Activated CD4-positive, alpha-beta T cell treated with anti-CD3 and anti-CD28 coated beads, Interleukin-2, amount 10 ng/mL, durations not matched to agents 7 days and 5 days (primary cell): ENCODE measurements at places on chromosomes 11 and 22.

- H3K27ac ChIP-seq: no peak overlapping the region
These were observed 55.8 kb upstream of the PAK1 start for GRCh38 chr11:77529685-77530084.

GRCh38 chr22:29713156-29713727 is 6.6 kb upstream of the CABP7 start:
- H3K36me3 ChIP-seq: no peaks in the 10 kb centered on the region
- H3K4me1 ChIP-seq: no peaks in the 10 kb centered on the region
- no peak overlapping the region for H3K4me3 ChIP-seq
- no peak for DNase-seq

GRCh38 chr11:104830080-104830479 is 68.2 kb downstream of the CASP12 start:
- no peak overlapping the region for H3K4me3 ChIP-seq
- H3K4me1 ChIP-seq: no peaks in the 10 kb centered on the region
- H3K36me3 ChIP-seq: no peaks in the 10 kb centered on the region

DNA sequence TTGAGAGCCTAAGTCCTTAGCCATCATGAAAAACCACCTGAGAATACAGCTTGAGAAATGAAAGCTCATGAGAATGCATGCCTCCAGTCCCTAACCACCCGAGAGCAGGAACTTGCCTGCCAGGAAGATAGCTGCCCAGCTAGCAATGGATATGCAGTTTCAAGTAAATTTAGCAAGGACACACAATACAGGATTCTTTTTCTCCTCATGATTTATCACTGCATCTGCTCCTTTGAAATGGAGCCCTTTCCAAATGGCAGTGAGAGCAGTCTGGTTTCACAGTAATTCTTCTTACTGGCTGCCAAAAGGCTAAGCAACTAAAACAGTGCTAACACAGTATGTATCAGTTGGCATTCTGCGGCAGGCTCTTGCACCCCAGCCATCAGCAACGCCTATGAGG is 109.9 kb downstream of the MICAL3 start:
- H3K27me3 ChIP-seq: no peaks in the 10 kb centered on the region
- H3K4me3 ChIP-seq: no peak overlapping the region

GRCh38 chr11:110165039-110165925 is 72.1 kb downstream of the ZC3H12C start:
- H3K27me3 ChIP-seq: peaks cover 5% of the 10 kb centered on the region
- H3K4me3 ChIP-seq: no peak overlapping the region
- no peaks in the 10 kb centered on the region for H3K36me3 ChIP-seq
- H3K4me1 ChIP-seq: no peaks in the 10 kb centered on the region
- no peak overlapping the region for H3K27ac ChIP-seq

- peak; percentile 80 for DNase-seq
- peaks cover 99% of the 10 kb centered on the region for H3K4me1 ChIP-seq
- H3K36me3 ChIP-seq: peaks cover 69% of the 10 kb centered on the region
- H3K27ac ChIP-seq: peak overlapping the region; percentile 92
These were observed 16.2 kb upstream of the CASTOR1 start for GRCh38 chr22:30305519-30305905.

DNA sequence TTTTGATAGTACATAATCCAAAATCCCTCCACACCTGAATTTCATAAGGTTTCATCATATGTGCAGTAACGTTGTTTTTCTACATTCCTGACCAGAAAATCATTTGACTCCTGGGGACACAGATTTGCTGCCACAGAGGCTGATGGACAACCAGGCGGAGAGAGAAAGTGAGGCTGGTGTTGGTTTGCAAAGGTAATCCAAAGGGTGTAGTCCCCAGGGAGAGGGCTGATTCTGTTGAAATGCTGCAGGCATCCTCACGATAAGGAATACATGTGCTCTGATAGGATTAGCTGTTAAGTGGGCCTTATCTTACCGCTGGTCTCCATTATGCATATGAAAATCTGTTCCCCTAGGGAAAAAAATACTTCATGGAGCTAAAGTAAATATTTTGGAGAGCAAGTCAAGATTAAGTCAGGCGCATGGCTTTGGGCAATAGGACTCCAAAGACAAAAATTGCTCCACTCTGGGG is 8.1 kb downstream of the APOL6 start:
- peaks cover 69% of the 10 kb centered on the region for H3K4me1 ChIP-seq
- H3K4me3 ChIP-seq: no peak overlapping the region
- H3K36me3 ChIP-seq: peaks cover 92% of the 10 kb centered on the region

- H3K36me3 ChIP-seq: peaks cover 13% of the 10 kb centered on the region
- H3K27me3 ChIP-seq: peaks cover 10% of the 10 kb centered on the region
- DNase-seq: no peak
- H3K4me3 ChIP-seq: no peak overlapping the region
- H3K4me1 ChIP-seq: peaks cover 24% of the 10 kb centered on the region
These were observed 2.5 kb upstream of the CAPRIN1 start for GRCh38 chr11:34049028-34049427.

GRCh38 chr11:76453248-76453647 is 8.4 kb downstream of the EMSY start:
- no peaks in the 10 kb centered on the region for H3K27me3 ChIP-seq
- peaks cover 22% of the 10 kb centered on the region for H3K36me3 ChIP-seq
- H3K4me3 ChIP-seq: no peak overlapping the region
- no peak for DNase-seq
- H3K27ac ChIP-seq: no peak overlapping the region
